ENCODE measurements at places on chromosomes 5 and 9. TPM values are rescaled to one million over a fixed set of nuclear protein-coding genes. Genes with fewer than 3 reads are reported as not detected.

MLANA gene
- total RNA-seq, result not detected

PCDHGB2 gene
- 2.2 TPM for total RNA-seq

NR2F1 gene
- 0.39 TPM for total RNA-seq

PCDHA13 gene
- total RNA-seq, result not detected

IL4 gene
- total RNA-seq, result not detected

MYMK gene
- total RNA-seq, result not detected

CCL27 gene
- 0.25 TPM for total RNA-seq

ARAP3 gene
- total RNA-seq, result 5.2 TPM

RIMOC1 gene
- total RNA-seq, result 7.8 TPM

KIF24 gene
- total RNA-seq, result 0.37 TPM

TTC16 gene
- not detected for total RNA-seq

HACD4 gene
- 0.52 TPM for total RNA-seq

- no peak for DNase-seq
These were observed 13.9 kb downstream of the FAM193B start for GRCh38 chr5:177540438-177540837.

GRCh38 chr5:95530416-95530815, 24.4 kb downstream of the SKIC3 start:
- no peak for DNase-seq

GRCh38 chr5:72166070-72166979, 59.0 kb downstream of the MAP1B start:
- peak; percentile 32 for DNase-seq

DNA sequence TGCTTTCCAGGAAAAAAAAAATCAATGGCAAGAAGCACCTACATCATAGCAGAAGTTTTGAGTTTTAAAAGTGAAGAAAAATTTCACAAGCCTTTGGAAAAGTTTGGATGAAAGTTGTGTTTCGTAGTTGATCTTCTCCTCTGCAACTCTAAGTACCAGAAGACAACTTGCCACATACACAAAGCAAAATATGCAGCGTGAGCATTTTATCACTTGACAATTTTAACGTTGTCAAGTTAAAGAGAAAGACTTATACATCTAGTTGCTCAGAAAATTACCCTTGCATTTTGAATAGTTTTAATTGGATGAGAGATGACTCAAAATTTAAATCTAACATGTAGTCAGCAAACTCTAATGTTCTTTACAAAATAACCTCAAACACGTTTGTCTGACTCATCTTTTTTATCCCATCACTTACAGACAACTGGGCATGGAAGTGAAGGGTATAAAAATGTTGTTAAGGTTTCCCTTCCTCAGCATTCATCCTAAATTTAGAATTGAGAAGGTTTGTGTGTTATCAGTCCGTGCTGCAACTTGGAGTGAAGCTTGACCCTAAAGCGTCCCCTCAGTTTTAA, 213.4 kb downstream of the MARCHF11 start:
- no peak for DNase-seq

GRCh38 chr9:128822407-128823042, 4.2 kb downstream of the ENDOG start:
- no peak for DNase-seq

DNA sequence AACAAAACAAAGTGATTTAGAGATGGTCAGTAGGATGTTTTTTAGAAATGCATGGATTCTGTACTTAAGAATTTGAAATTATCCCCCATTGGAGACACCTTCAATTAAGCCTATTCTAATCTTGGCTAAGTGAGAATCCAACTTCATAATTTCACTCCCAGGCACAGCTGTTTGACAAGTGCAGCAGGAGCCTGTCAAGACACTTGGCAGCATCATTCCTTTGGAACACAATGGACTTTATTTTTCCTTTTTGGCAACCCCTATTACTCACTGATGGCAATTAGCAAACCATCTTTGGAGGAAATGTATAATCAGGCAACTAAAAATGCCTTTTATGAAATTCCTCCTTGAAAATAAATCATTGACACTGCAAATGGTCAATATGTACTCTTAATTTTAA, 194.7 kb downstream of the GLIS3 start:
- DNase-seq, result no peak

DNA sequence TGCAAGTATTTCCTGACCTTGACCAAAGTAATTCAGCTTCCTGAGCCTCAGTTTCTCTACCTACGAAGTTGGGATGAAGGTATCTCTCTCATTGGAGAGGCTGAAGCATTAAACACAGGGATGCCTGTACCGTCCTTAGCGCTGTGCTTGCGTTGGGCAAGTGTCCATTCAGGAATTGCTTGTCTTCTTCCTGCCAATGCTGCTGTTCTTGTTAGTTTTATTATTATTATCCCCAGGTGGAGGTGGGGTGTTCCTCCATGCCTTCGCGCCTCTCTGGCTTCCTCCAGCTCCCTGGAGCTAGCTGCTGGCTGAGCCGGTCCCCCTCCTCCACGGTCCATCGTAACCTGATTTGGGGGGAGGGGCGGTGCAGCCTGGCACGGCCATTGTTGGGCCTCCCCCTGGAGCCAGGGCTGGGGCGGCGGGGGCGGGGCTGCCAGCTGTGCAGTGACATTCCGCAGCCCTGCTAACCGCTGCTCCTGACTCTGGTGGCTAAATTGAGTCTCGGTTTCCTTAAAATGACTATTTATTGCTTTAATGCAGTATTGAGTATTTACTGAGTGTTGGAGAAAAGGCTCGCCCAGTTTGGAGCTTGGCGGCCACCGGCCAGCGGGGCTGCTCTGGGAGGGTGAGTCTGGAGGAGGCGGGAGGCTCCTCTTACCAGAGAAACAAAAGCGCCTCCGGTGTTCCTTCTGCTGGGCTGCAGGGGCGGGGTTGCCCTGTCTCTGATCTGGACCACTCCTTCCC, 51.3 kb downstream of the LMX1B start:
- no peak for DNase-seq

- DNase-seq, result peak; percentile 18
These were observed 663 bp upstream of the SMIM27 start for GRCh38 chr9:32551276-32552051.

DNA sequence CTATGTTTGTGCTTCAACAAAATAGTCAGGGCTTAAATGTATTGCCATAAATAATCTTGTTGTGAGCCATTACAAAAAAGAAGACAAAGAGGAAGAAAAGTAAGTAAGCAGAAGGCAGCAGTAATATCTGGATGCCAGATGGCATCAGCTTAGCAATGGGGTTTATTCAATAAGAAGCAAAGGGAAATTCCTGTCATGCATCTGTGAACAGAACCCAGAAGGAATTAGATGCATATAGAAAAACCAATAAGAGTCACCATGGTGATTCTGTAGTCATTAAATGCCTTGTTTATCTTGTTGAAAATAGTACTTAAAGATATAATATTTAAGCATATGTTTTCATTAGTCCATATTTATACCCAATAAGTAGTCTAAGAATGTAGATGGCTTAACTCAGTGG, 216.0 kb downstream of the ADAMTSL1 start:
- DNase-seq, result no peak

- no peak for DNase-seq
These were observed 1.7 kb downstream of the KCNT1 start for GRCh38 chr9:135703726-135704125.

DNA sequence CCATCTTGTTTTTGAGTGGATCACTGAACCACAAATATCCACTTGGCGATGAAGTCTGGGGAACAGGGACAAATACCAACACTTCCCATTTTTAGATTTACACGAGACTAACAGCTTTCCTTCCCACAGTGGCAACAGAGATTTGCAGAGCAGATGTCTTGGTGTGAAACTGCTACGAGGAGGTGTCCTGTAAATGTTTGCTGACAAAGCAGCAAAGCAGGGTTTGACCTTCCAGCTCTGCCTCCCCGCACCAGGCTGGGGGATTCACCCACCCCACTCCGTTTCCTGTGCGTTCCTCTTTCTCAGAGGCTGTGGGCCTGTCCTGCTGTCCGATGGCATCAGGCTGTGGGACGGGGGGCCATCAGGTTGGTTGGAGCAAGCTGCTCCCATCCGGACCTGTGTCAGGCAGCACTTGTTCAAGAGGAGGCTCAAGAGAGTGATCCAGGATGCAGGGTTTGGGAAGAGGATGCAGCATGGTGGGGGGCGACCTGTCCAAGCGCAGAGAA, 693 bp upstream of the RGS3 start:
- DNase-seq, result no peak

- no peak for DNase-seq
These were observed 6.1 kb upstream of the TOPORS start for GRCh38 chr9:32558408-32558934.

DNA sequence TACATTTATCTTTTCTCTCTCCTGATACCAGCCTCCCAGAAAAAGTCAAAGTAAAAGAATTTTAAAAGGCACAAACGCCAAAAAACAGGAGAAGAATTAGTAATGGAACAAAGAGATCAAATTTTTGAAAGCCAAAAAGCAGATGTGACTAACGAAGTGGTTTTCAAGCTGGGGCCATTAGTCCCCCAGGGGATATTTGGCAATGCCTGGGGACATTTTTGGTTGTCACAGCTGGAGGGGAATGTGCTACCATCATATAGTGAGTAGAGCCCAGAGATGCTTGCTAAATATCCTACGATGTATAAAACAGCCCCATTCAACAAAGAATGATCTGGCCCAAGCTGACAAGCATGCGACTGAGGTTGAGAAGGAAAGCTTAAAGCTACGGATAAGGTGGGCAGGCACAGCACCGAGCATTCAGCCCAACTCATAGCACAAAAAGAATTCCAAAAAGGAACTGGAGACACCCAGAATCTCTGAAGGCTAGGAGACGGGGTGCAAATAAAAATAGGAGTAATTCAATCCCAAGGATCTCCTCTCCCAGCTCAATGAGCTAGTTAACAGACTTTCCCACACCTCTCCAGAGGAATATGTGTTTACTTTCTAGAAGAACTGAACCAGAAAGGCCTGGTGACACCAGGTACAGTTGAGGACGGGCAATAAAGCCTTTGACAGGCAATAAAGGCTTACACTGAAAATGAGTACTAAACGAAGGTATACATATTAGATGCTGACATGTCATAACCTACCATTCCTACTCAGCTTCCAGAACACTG, 269.0 kb downstream of the DENND1A start:
- no peak for DNase-seq

DNA sequence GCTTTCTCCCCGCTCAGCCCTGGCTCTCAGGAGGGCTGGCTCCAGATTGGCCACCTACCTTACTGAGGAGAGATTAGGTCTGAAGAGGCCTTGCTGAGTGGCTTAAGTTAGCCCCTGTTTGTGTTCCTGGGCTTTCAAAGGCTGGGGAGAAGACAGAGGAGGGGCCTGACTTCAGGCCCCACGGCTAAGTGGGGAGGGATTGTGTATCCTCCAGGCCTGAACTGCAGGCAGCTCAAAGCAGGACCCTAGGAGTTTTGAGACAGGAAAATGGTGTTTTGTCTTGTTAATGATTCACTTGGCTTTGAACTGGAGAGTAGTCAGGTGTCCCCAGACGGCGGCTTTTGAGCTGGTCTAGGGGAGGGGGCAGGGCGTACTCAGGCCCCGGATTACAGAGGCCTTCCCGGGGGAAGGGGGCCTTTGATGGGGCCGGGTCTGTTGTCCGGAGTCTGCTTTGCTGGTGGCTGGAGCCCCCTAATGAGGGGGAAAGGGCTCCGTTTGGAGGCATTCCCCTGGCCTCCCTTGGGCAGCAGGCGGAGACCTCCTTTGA, 162.0 kb upstream of the SMIM23 start:
- no peak for DNase-seq

DNA sequence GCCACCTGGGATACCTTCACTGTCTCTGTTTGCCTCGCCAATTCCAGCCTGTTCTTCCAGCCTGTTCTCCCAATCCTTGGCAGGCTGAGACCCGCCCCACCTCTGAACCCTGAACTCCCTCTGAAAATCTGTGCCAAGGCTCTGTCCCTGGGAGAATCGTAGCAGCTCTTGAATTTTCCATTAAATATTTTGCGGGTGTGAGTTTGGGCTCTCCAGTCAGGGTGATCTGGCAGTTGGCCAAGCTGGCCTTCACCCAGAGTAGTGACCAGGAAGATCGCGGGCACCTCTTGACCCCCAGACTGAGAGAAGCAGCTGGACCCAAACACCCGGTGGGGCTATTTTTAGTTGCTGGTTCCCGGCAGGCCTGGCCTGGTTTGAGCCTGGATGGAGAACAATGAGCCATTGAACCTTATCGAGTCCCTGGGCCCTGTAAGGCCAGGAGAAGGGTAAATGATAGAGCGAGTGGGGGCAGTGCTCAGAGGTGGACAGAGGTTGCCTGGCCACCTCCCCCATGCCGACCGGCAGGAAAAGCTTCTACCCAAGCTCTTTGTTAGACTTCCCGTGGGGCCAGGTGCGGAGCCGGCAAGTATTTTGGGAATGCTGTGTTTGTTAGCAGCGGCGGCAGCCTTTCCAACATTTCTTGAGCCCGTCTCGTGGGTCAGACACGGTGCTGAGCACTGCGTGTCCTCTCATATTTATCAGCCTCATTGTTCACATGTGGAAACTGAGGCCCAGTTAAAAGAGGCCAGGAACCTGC, 146.2 kb downstream of the RGS3 start:
- peak; percentile 84 for DNase-seq

- DNase-seq, result no peak
These were observed 72.8 kb downstream of the MAPKAP1 start for GRCh38 chr9:125634040-125634717.

DNA sequence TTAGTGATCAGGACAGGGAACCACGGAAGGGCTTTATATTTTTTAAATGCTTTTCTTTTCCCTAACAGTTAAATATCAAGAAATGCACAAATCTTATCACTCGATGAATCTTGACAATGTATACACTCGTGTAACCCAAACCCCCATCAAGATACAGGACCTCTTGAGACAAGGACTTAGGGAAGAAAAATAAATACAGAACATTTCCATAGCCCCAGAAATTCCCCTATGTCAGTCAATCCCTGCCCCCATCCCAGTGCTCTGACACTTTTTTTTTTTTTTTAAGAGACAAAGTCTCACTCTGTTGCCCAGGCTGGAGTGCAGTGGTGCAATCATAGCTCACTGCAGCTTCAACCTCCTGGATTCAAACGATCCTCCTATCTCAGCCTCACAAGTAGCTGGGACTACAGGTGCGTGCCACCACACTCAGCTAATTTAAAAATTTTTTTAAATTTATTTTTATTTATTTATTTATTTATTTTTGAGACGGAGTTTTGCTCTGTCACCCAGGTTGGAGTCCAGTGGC, 2.7 kb downstream of the SPINK4 start:
- no peak for DNase-seq

GRCh38 chr5:108726446-108727235, 21.1 kb upstream of the FER start:
- no peak for DNase-seq

GRCh38 chr9:127209948-127210640, 54.5 kb upstream of the GARNL3 start:
- no peak for DNase-seq

DNA sequence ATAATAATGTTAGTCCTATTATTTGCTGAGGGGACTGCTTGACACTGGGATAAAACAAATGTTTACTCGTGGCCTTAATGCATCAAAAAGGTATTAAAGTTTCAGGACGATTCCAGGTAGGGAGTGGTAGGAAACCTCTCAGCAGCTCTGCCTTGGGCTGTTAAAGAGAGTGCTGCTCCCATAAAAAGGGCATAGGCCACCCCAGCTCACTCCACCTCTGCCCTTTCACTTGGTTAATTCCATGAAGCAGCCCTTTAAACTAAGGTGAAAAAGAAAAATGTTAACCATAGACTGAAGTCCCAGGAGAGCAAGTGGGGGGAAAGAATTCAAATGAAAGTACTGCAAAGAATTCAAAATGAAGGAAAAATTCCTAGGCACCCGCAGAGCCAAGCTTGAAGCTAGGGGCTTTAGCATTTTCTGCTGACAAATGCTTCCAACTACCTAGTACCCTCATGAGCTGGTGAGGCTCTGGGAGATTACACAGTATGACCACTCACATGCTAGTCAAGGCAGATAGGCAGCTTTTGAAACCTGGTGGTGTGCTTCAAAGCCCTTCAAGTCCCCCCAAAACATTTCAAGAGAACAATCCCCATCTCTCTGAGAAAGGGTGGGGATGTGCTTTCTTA, 8.5 kb downstream of the KLF9 start:
- no peak for DNase-seq
